ENCODE measurements at places on chromosomes 12 and 14.

DNA sequence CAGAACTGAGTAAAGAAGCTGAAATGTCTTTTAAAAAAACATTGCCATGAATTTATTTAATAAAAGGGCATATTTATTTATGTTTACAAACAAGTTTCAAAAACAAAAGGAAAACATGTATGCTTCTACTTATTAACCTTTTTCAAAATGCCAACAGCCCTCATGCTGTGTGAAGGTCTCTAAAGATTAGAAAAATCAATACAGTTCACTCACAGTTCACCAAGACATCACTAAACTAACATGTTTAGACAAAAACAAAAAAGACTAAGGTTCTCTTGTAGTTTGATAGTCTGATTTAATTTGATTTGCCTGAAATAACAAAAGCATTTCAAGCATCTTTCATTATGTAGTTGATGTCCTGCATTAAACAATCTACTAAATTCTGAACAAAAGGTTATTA, 63.9 kb upstream of the POC1B start:
- no peak for DNase-seq

- DNase-seq: peak; percentile 42
Measured at GRCh38 chr14:105340821-105341733, 26.5 kb downstream of the PACS2 start.

GRCh38 chr14:90179357-90179756, 77.0 kb upstream of the PSMC1 start:
- DNase-seq: no peak

GRCh38 chr12:47686645-47687240, 19.1 kb downstream of the RPAP3 start:
- no peak for DNase-seq

DNA sequence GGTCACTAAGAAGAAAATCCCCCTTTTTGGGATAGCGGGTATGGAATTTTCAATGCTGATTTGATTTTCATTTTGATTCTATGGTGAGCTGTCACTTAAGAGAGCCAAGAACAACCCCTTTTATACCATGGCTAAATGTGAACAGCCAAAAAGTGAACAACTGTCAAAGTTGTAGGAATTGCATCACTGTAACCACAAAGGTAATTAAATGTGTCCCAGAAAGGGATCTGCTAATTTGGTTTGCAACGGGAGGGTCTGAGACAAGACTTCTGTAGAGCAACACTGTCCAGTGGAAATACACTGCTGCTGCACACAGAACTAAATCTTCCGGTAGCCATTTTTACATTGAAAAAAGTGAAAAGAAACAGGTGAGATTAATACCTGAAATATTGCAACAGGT, 14.6 kb downstream of the CHST11 start:
- DNase-seq: no peak

- DNase-seq: no peak
Measured at GRCh38 chr14:72443991-72444441, 449.9 kb downstream of the DPF3 start.

GRCh38 chr12:11728154-11728755, 78.8 kb downstream of the ETV6 start:
- no peak for DNase-seq

DNA sequence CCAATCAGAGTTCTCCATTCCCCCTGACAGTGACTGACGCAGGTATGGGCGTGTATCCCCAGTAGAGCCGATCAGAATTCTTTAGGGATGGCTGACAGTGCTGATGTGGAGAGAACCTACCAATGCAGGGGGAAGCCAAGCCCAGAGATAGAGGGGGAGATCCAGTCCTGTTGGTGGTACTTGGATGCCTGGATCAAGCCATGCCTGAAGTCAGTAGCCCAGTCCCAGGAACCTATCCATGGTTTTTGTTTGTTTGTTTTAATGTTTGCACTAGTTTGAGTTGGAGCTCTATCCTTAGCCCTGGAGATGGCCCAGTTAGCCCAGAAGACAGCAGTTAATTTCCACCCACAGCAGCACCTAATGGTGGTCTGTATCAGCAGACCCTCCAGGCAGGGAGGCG, 40.2 kb downstream of the FOXN4 start:
- DNase-seq: no peak

DNA sequence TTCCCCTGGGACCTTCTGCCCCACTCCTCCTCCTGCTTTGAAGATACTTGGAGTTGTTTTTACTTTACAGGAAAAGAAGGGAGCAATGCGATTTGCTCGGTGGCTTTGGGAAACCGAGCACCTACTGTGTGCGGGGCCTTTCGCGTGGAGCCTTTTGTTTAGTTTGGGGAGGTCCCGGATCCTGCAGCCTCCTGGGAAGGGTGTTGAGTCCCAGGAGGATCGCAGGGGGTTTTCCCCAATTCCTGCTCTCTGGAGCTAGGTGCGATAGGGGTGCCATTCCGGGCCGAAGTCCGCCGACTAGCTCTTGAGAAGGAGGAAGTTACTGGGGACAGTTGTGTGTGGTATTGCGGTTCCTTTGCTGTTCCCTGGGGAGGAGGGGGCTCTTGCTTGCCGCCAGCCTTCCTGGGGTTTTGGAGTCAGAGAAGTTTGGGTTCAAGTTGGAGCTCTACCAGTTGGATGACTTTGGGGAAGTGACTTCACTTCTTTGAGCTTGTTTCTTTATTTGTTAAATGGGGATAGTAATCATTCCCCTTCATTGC, 1.1 kb downstream of the BRI3BP start:
- DNase-seq: no peak

DNA sequence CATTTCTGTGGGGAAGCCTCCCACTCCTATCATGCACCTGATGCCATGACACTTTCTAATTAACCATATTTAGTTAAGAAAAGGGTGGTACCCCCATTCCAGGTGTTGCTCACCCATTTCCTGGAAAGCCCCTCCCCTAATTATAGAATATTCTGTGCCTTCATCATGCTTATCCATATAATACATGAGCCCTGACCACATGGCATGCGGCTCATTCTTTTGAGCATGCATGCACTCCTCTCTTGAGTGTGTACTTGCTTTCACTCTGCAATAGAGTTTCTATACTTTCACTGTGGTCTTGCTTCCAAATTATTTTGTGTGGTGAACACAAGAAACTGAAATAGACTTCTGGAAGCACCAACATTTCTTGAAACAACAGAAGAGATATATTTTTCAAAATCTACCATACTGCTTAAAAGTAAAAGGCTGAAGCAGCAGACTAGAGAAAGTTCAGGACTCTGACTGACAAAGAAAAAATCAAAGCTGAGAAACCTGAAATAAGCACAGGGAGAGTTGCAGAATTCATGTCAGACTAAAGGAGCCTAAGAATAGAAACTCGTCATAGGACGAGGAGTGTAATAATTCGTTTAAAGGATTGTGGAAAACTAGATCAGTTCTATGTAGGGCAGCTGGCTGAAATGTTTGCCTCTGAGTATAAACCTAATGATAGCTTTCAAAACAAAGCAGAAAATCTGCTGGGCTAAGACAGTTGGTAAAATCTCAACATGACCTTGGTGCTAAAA, 144.8 kb downstream of the KITLG start:
- DNase-seq: no peak

DNA sequence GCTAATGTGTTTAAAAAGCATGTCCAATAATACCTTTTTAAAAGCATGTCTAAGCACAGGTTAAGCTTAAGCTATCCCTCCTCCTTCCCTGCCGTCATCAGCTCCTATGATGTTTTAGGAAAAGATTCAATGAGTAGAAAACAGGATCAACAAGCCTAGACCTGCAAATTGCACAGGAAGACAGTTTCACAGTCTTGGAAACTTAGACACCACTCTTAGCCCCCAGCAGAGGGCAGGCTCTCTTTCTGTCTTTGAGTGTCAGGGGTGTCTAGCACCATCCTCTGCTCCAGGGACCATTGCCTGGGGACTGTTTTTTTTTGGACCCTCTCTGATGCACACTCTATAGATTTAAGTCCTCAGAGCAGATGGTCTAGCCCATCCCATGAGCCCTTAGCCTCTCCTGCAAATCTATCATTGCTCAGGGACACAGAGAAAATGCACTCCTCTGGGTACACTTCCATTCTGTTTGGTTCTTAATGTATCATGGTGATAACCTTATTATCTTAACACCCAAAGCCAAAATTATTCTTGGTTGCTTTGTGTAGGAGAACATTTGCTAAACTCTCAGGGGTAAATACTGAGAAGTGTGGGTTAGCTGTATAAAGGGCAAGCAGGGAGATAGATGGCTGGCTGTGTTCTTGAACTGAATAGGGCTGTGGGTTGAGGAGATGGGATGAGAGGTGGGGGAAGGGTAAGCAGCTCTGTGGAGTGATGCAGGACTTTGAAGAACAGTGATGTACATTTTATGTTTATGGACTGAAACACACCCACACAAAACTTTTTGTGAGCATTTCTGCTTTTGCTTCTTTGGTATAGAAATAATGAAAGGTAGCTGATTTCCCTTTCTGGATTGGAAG, 259.9 kb upstream of the DDHD1 start:
- DNase-seq: no peak

DNA sequence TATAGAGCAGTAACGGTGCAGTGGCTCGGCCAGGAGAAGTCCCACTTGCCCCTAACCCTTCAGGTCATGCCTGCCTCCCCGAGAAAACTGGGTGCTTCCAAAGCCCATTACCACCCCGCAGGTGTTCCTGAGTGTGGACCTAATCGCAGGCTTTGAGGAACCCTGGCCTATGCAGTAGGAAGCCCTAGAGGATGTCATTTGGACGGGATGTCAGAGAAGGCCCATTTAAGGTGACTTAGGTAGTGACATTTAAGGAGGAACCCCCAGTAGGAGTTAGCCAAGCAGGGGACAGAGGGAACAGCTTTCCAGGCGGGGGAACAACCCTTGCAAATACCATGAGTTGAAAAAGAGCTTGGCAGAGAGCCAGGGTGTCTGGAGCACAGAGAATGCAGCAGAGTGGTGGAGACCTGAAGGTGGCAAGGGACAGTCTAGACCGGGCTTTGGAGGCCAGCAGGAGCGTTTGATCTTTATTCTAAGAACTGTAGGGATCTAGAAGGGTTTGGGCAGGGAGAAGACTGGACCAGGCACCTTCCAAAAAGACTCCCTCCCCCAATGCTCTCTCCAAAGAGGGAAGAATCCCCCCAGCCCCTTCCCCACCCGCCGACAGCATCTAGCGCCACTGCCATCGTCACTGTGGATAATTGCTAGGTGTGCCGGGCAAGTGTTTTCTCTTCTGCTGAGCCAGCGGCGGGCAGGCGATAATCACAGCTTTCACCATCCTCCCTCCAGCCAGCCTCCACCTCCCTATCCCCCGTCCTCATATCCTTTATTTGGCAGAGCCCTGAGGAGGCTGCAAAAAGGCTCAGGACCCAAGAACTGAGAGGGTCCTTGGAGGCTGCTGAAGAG, 33.3 kb upstream of the BEGAIN start:
- no peak for DNase-seq

- DNase-seq: no peak
Measured at GRCh38 chr12:82415402-82415801, 57.1 kb downstream of the METTL25 start.

- no peak for DNase-seq
Measured at GRCh38 chr12:104285740-104286515, 17.6 kb upstream of the EID3 start.

DNA sequence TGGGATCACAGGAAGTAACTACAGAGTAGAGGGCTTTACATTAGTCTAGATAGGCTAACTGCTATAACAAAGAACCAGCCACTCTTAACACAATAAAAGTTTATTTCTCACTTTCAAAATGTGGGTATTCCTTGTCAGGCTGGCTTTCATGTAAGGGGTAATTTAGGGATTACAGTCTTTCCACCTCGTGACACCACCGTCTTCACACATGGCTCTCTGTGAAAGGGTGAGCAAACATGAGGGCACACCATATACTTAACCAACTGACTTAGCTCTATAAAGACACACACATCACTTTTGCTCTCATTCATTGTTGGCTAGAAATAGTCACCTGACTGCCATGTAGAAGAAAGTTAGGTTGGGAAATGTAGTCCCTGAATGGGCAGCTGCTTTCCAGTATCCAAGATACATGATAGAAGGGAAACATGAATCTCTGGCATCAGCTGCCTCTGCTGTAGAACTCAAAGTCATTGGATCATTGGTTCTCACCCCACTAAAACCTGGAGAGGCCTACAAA, 66.1 kb upstream of the CRY1 start:
- no peak for DNase-seq

DNA sequence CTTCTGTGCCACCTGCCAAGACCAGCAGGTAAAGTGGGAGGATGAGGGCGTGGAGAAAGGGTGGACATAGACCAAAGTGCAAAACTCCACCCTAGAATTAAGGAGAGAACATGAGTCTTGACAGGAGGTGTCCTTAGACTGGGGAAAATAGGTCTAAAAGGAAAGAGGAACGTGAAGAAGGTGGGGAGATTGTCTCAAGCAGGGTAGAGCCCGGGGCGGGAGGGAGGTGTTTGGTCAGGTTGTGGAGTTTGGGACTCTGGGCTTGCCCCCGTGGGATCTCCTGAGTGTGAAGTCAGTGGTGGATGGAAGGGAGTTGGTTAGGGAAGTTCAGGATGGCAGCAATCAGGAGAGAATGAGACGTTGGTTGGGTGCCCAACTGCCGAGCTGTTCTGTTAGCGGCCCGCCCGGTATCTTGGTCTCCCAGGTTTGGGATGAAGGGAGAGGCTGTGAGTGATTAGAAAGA, 386 bp downstream of the DGKA start:
- no peak for DNase-seq

- no peak for DNase-seq
Measured at GRCh38 chr12:108853981-108854446, 3.4 kb downstream of the SSH1 start.

DNA sequence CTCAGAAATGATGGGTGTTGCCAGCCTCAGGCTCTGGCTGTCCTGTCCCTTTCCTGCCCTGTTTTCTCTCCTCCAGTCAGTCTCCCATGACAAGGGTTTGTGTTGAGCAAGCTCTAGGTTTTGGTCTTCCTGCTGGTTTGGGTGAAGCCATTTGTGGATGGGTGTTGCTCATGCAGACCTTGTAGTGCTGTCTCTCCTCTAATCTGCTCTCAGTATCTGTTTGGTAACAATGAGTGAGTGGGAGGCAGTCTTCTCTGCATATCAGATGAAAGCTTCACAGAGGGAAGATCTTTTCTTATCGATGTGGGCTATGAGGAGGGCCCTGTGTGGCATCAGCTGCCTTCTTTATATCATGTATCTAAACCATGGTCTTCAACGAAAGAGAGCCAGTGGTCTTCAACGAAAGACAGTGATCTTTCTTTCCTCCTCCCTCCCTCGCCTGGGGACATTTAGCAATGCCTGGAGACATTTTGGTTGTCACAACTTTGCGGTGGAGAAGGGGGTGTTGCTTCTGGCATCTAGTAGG, 3.6 kb downstream of the CMA1 start:
- no peak for DNase-seq

DNA sequence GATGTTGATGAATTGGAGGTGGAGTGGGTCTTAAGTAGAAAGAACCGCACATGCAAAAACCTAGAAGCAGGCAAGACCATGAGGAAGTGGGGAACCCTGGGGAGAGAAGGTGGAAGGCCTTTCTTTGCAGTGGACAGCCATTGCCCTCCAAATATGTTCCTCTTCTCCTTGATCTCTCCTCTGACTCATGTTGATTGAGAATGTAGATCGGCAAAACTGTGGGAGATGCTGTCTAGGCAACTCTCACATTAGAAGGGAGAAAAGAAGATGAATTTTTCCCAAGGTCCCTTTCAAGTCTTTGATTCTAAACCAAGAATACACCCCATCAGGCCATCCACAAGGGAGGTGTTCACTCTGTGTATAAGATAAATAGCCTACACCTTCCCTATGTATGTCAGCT, 257.5 kb downstream of the MSRB3 start:
- DNase-seq: no peak

- no peak for DNase-seq
Measured at GRCh38 chr12:55428331-55429243, 2.5 kb downstream of the OR6C76 start.

- DNase-seq: no peak
Measured at GRCh38 chr12:13194401-13195110, 2.0 kb upstream of the EMP1 start.

GRCh38 chr14:64417771-64418125, 29.6 kb downstream of the MTHFD1 start:
- DNase-seq: no peak

GRCh38 chr14:87260460-87260859, 732.5 kb downstream of the GALC start:
- DNase-seq: no peak

All from C1 segment of cervical spinal cord (tissue), 14 donors.